ENCODE measurements at places on chromosomes 3 and 15.

DNA sequence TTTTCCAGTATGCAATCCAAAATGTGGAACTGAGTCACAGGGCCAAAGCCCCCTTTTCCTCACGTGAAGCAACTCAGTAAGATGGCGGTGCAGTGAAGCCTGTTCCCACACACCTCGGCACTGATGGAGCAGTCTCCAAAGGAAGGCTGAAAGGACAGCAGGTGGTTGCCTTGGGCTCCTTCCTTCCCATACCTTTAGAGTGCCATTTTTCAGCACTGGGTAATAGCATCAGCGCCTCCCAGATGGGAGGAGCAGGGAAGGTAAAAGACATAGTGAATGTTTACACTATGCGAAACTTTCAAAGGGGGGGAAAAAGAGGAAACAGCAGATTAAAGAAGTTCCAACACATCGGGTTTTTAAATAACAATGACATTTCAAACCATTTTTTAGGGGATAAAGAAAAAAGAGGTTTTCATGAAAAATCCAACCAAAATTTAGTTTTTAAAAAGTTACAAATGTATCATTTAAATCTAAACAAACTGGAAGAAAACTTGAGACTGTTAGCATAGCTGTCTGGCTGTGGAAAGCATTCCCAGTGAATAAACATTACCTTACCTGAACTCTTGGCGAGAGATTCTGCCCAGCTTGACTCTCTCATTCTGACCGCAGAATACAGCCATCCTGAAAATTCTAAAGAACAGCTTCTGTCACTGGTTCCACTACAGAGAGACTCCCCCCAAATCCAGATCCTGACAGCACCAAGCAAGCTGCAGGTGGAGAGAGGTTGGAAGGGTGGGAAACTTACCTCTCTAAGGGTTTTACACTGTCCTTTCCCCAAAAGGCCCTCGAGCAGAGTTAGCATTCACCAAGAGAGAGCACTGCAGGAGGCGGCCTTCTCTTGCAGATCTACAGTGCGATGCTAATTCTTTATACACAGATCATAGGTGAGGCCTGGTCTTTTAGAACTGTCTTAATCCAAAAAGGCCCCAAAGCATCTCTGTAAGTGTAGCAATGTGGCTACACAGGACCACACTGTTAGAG lies 32.6 kb downstream of the ABCC5 start:
- DNase-seq, result no peak

- DNase-seq, result no peak
These were observed 22.5 kb downstream of the CDIN1 start for GRCh38 chr15:36601952-36602351.

- no peak for DNase-seq
These were observed 13.3 kb downstream of the EIF3J start for GRCh38 chr15:44550256-44550655.

DNA sequence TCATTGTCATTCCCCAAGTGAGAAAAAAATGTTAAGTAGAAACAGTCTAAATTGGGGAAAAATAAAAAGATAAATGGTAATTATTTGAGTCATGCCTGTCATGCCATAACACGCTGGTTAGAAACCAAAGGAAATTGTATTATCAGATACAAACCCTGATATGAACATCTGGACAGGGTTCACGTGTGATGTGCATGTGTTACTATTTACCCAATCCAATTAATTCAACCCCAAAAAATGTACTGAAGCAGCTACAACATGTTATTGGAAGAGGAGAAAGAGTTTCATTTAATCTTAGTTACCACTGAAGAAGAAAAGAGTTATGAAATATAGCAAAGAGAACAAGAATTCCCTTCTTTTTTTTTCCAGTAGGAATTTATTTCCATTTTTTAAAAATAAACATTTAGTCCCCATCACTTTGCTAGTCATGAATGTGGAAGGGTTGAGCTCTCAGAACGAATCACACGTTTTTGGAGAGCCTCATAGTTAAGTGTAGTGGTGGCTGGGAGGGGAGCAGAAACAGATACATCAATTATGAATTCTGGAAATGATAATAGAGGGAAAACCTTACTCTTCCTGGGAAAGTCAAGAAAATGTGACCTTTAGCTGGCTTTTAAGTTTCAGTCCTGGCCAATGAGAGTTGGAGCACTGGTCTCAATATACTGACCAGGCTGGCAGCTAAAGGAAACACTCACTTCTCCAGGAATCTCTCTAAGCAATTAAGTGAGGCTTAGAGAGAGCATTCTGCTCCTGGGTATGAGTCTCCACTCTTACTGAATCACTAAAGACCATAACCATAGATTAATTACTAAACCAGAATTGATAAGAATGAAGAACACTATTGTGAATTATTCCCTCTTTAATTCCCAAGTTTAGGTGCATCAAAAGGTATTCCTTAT lies 796.5 kb downstream of the GRM7 start:
- no peak for DNase-seq

DNA sequence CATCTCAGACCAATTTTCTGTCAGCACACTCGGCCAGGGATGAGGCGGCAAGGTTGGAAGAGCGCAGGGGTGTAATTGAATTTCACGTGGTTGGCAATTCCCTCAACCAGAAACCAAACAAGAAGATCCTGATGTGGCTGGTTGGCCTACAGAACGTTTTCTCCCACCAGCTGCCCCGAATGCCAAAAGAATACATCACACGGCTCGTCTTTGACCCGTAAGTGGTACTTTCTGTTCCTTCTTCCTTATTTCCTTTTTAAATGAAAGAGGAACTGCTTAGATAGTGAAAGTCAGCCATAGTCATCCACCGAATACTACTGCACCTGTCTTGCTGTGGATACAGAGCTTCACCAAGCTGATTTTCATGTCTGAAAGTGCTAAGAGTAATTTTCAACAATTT lies 60.1 kb downstream of the SGO1 start:
- DNase-seq, result no peak

DNA sequence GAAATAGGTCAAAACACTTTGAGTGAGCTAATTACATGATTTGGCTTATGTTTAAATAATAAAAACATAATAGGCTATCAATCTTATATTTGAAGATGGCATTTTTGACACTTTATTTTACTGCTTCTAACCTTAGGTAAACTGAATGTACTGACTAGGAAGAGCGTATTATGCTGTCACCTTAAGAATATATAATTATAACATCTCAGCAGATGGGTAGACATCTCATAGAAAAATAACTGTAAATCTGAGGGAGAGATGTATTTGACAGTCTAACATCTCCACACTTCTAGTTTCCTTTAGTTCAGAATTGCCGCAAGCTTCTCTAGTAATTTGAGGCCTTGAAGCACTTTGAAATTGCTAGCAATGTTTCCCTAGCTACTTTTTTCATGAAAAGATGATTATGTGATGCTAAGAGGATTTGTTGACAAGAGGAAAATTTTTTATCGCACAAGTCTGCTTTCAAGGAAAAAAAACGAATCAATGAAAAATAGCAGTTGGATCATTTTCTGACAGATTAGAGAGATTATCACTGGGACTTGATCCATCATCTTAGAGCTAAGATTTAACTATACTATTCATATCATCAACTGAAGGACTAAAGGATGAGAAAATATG lies 238.2 kb upstream of the NAALADL2 start:
- DNase-seq, result no peak

DNA sequence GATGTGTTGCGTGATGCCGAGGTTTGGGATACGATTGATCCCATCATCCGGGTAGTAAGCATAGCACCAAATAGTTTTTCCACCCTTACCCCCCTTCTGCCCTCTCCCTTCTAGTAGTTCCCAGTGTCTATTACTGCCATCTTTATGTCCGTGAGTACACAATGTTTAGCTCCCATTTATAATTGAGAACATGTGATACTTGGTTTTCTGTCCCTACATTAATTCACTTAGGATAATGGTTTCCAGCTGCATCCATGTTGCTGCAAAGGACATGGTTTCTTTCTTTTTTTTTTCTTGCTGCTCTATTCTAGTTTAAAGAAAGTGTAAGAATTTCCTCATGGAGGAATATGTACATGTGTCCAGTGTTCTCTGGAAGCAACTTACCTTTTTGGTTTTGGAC lies 51.8 kb downstream of the NSUN3 start:
- no peak for DNase-seq

GRCh38 chr3:129040039-129040336 lies 20.6 kb upstream of the GP9 start:
- no peak for DNase-seq

- DNase-seq, result no peak
These were observed 176.6 kb downstream of the KLHL25 start for GRCh38 chr15:85618228-85618505.

- no peak for DNase-seq
These were observed 200.0 kb upstream of the UBE2E2 start for GRCh38 chr3:23002836-23003732.

DNA sequence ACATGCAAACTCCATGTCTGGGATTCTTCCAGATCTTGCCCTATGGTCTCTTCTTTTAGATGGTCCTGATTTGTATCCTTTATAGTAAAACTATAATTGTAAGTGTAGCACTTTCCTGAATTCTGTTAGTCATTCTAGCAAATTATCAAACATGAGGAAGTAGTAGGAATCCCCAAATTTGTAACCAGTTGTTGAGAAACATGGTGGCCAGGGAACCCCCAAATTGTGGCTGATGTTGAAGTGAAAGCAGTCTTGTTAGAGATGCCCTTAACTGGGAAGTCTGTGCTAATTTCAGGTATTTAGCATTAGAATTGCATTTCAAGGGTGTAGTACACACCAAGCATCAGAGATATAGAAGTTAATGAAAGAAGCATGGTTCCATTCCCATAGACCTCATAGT lies 180.4 kb upstream of the STT3B start:
- DNase-seq, result no peak

DNA sequence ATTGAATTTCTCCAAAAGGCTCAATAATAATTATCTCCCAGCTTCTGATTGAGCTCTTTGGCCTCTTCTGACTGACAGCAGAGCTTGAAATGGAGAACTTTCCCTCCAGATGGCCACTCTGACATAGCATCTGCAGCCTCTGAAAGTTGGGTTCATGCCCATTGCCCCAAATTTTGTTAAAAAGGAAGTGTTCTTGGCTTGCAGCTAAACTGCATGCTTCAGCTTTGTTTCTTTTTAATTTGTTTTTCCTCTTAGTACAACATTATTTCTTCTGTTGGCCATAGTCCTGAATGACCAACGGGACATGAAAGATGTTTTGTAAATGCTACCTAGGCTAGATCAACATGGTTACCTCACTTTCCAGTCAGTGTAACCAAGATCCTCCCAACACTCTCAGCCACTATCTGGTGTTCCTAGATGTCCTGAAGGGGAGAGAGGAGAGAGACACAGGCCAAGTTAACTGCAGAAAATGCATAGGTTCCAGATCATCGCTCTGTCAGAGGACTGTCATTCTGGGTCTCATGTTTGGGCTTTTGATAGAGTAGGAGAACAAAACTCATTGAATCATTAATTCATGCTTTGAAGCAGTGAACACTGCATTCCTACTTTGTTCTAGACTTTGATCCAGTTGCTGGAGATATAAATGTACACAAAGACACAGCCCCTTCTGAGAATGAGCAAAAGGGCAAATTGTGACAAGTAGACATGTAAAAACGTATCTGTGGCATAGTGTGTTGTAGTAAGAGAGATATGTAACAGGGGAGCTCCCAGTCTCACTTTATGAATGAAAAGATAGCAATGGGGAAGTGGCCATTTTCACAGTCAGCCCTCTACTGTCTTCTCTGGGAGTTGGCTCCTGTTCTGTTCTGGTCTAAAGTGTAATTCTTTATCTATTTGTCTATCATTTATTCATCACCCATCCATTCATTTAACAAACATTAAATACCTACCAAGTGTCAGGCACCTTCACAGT lies 156.2 kb downstream of the ZNF621 start:
- DNase-seq, result no peak

GRCh38 chr15:41900526-41901380 lies 6.9 kb upstream of the SPTBN5 start:
- DNase-seq, result no peak

DNA sequence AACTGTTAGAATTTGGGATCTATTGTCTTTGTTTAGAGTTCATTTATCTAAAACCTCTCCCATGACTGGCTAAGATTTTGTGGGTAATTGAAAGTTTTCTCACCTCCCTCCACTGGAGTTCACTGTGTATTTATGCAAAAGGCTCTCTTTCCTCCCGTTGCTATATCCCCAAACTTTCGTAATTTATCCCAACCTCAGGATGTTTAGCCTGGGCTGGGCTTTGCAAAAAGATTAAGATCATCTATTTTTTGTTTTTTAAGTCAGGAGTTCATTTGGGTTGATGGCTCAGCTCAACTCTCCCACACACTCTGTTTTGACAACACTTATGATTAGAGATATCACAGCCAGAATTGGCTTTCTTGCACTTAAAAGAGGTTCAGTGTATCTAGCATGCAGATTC lies 27.0 kb downstream of the SUCNR1 start:
- DNase-seq, result no peak

GRCh38 chr3:174397848-174398247 lies 461.3 kb upstream of the NAALADL2 start:
- DNase-seq, result no peak

DNA sequence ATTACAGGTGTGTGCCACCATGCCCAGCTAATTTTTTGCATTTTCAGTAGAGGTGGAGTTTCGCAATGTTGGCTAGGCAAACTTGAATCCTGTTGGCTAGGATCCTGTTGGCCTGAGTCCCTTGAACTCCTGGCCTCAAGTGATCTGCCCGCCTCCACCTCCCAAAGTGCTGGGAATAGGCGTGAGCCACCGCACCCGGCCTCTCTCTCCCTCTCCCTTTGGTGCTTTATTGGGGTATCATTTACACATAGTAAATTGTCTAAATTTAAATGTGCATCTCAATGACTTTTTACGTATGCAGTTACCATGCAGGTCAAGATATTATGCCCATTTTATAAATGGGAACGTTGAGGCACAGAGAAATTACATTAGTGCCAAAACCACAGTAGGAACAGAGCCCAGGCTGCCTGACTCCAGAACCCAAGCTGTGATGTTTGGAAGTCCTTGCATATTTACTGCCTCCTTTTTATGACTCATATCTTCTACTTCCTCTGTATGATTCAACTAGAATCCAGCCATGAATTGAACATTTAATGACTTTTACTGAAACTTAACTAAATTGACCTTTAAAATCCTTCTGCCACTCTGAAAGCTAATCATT lies 34.0 kb upstream of the RPP14 start:
- DNase-seq, result no peak

DNA sequence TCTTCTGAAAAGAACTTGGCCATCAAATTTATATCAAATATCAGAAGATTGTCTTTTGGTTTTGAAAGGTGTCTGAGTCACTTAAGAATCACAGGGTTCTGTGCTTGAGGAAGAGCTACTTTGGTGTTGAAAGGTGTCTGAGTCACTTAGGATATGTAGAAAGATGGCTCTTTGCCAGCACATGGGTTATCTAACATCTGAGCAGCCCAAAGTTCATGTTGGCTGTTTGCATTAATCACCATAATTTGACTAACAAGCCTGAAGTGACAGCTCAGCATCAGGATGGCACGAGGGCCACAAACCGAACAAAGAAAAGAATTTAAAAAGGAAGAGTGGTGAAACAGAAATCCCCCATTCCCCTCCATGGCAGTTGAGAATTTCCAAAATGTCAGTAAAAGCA lies 190.5 kb upstream of the CMC1 start:
- no peak for DNase-seq

DNA sequence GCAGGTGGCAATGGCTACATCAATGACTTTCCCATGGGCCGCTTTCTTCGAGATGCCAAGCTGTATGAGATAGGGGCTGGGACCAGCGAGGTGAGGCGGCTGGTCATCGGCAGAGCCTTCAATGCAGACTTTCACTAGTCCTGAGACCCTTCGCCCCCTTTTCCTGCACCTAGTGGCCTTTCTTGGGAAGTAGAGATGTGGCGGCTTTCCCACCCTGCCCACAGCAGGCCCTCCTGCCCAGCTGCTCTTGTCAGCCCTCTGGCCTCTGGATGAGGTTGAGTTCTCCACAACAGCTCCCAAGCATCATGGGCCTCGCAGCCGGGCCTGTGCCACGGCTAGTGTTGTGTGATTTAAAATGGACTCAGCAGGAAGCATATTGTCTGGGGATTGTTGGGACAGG lies 12.5 kb downstream of the IVD start:
- DNase-seq, result no peak

- DNase-seq, result no peak
These were observed 41.3 kb downstream of the ST6GAL1 start for GRCh38 chr3:186971578-186971977.

Measured in WERI-Rb-1 (cell line).